ENCODE measurements at places on chromosomes 4 and X.

DNA sequence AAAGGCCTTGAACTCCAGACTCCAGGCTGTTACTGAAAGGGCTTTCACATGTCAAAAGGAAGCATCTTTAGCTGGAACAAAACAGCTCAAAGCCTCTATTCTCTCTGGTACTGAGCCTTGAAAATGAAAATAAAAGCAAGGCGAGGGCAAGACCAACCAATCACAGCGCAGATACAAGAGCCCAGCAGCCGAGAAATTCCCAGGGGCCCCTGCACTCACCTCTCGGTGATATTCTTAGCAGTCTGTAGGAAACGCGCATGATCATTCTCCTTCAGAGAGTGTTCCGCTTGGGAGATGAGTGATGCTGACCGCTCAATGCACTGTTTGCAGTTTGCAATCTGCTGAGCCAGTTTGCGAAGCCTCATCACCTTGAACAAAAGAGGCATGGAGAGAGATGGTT is 138.1 kb downstream of the MID1 start:
- no peak for DNase-seq

DNA sequence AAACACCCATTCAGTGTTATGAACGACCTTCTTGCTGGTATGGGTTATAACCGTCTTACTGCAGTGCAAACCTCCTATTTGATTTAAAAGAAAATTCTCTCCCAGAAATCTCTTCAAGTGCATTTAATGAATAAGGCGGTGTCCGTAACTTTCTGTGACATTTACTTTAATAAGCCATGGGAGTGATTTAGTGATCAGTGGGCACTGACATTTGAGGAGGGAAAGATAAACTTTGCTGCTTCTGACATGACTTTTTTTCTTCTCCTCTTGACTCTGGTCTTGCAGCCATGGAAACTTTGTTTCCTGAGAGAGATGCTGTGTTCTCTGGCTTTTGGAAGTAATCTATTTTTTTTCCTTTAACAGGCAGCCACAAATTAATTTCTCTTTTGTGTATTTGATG is 106.1 kb downstream of the NHS start:
- DNase-seq, result no peak

DNA sequence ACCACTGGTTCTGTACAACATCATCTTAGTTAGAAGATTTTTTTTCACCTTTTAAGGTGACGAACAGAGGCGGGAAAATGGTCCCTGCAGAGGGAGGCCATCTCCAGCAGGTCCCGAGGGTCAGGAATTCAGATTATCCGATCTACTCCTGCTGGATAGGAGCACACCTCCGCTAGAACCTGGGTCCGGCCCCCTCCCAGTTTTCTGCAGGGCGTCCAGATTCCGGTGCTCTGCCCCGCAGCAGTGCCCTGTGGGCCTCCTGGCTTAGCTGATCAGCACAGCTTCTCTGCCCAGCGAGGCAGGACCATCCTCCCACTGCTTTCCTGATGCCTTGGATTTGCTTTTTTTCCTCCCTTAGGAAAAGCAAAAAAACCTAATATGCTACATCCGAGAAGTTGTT is 2.3 kb downstream of the TBL1X start:
- no peak for DNase-seq

- no peak for DNase-seq
Observed at GRCh38 chrX:39507617-39508299, 590.0 kb downstream of the BCOR start.

GRCh38 chr4:10354225-10354624 is 103.0 kb downstream of the ZNF518B start:
- no peak for DNase-seq

DNA sequence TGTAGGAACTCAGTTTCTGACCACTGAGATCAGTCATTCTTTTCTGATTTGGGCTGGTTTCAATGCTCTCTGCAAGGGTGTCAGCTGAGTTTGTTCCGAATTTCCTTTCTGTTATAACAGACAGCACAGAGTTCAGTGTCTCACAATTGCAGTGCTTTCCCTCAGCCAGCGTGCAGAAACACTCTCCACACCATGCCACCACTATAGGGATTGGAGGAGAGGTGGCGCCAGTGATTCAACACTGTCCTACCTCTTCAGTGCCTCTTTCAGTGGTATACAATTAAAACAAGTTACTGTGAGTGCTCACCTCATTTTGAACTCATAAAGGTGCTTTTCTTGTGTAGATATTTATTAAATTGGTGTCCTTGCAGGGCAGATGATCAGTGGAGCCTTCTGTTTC is 413.2 kb upstream of the CXorf51B start:
- no peak for DNase-seq

GRCh38 chrX:70293621-70294020 is 3.7 kb downstream of the KIF4A start:
- DNase-seq, result no peak

DNA sequence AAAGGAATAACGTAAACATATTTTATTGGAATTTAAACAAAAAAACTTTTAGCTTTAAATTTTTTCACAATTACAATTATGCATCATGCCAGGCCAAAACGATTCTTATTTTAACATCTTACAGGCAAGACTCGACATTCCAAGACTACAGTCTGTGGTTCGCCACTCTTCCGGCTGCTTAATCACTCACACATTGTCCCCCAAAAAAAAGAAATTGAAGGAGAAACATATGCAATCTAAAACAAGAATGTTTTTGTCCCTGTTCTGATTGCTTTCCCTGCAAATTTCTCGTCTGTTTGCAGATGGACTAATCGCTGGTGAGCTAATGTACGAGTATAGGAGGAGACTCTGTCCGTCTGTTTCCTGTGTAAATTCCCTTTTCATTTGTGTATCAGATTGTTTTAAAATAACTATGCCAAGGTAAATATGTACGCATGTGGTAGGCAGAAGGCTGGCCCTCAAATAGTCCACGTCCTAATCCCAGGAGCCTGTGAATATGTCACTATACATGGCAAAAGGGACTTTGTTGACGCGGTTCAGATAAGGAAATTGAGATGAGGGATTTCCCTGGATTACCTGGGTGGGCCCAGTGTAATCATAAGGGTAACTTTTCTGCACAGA is 37.7 kb upstream of the MTNR1A start:
- no peak for DNase-seq

- peak; percentile 53 for DNase-seq
Observed at GRCh38 chr4:24642981-24643547, 58.7 kb upstream of the DHX15 start.

- DNase-seq, result no peak
Observed at GRCh38 chr4:47662975-47663374, 174.9 kb downstream of the CORIN start.

- no peak for DNase-seq
Observed at GRCh38 chrX:23392195-23392594, 57.5 kb downstream of the PTCHD1 start.

DNA sequence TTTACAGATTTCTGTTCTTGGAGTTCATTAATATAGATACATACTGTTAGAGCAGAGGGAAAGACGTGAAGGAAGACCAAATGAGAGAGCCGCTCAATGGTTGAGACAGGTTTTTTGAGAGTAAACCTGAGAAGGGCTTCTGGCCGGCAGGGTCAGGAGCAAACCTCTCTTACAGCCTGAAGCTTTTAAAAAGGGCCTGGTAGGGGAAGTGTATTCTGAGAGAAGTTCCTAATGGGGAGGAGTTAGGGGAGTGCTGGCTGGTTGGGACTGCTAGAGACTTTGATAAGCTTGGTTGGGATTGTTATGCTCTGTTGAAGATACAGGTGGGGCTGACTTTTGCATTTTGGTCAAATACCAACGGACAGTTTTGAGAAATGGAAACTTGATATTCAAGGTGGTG is 186.8 kb upstream of the PABPC4L start:
- no peak for DNase-seq

DNA sequence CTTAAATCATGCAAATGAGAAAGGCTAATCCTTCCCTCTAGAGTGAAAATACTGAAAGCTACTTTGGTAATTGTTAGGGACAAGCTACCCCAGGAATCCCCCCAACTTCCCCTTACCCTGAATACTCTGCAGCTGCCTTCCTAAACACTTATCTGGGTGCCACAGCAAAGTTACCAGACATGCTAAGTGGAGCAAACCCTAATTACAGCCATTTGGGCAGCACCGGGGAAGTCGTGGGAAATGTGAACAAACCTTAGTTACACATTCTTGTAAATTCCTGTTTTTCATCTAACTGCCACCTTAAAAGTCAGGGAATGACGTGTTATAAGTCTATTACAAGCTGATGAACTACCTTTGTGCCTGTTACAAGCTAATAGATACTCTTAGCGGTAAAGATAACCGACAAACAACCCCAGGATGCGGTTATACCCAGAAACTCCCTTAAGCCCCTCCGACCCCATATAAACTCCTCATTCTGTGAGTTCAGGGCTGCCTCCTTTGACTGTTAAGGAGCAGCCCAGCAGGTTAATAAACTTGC is 66.0 kb upstream of the PLAC8 start:
- no peak for DNase-seq

DNA sequence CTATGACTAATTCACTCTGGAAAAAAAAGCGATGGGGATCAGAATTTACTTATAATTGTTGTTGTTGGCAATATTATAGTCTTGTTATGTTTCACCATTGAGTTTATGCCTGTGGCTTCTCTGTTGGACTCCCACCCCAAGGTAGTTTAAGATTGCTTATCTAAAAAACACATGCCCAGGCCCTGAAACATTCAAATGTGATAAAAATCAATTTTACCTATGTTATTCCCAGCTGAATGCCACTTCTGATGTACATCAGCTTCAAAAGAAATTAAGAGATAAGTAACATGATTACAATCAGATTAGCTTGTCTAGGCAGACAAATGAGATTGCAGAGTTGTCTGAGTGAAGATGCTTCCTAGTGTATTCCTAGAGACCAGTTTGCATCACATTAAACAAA is 484.7 kb downstream of the PCDH7 start:
- DNase-seq, result no peak

DNA sequence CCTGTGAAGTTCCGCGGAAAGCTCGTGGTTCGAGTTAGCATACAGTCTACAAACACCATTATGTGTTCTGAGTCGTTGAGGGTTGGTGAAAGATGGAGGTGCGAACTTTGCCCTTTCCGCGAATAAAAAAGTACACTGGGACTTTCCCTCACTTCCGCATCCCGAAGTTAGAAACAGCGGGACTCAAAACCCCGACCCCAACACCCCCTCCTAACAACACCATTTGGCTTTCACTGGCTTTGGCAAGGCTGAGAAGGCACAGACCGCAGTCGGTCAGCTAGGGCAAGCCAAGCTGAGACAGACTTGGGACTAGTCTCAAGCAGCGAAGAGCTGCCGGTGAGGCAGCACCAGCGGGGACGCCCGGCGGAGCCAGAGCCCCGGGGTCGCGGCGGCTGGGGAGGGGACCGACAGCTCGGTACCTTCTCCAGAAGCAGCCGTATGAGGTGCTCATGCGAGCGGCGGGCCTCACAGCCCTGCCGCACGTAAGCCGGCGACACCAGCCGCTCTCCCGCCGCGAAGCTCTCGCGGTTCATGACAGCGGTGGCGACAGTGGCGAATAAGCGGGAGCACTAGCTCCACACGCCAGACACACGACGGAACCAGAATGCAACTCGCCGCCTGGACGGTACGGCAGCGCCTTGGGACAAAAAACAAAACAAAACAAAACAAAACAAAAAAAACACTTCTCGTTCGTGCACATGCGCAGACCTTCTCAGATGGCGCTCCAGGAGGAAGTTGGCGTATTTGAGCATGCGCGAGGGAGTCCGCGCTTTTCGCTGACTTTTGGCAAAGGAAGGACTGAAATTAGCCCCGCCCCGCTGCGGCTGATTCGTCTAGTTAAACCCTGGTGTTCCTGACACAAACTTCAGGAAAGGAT is at the start of gene SEPSECS:
TSS of gene SEPSECS (minus strand) at position 613 of the 877 bp plus-strand sequence. CDS start at position 533, 80 bp downstream.
- DNase-seq, result peak; percentile 92

DNA sequence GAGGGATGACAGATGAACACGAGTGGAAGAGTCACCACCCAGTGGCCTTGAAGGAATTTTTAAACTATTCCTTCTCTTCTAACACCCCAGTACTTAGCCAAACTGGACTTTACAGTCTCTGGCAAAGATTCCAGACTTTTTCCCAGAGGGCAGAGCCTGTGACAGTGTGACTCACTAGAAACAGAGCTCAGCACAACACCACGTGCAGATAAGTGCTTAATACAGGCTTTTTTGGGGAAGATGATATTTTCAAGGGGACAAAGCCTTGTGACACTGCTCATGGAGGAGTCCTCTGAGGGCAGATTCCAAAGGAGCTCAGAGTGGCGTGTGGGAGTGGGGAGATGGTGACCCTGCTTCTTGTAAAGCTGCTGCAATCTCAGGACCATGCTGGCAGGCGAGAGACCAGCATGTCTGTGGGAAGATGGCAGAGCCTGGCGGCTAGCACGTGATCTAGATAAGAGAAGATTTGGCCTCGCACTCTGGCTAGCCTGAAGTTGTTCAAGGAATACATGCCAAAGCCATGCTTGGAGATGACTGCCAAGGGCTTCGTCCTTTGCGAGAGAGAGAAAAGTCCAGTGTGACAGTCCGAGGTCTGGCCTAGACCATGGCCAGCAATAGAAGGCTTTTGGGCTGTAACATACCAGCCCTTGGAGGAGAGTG is 2.4 kb downstream of the RAB33A start:
- peak; percentile 50 for DNase-seq

- no peak for DNase-seq
Observed at GRCh38 chr4:16196482-16197393, 29.5 kb downstream of the TAPT1 start.

DNA sequence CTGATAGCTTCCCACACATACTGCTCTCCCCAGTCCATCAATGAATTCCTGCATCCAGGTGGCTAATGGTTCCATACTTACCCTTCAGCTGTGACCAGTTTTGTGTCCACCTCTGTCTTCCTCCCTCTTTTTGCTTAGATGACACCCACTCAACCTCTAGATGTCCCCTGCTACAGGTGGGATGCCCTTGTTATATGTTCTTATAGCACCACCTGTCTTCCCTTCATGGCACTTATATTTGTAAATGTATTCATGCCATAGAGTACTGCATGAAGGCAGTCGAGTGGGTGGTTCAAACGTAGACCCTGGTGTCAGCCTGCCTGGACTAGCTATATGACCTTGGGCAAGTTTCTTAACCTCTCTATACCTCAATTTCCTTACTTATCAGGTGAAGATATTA is 6.5 kb upstream of the USP46 start:
- no peak for DNase-seq

DNA sequence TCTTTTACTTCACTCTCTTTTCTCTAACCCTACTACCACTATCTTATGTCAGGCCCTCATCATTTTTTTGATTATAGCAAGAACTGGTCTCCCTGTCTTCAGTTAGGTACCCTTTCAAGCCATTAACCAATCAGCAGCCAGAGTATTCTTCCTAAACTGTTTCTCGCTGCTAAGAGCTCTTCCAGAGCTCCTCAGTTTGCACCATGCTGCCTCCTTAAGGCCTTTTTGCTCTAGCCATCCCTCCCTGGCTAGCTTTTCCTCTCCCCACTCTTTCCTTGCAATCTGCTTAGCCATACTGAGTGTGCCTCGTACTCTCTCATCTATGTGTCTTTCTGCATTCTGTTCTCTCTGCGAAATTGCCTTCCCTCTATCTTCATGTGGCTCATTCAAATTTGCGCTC is 32.9 kb downstream of the KIF4A start:
- no peak for DNase-seq

Measured in retinal pigment epithelial cell (primary cell).